Stimulated activated CD8-positive, alpha-beta memory T cell treated with anti-CD3 and anti-CD28 coated beads, Interleukin-4, amount 100 ng/mL, for 1 hour (primary cell): ENCODE measurements at places on chromosomes 4 and X.
A peak's percentile ranks its signal among the peaks of the same experiment; 100 is the strongest.

DNA sequence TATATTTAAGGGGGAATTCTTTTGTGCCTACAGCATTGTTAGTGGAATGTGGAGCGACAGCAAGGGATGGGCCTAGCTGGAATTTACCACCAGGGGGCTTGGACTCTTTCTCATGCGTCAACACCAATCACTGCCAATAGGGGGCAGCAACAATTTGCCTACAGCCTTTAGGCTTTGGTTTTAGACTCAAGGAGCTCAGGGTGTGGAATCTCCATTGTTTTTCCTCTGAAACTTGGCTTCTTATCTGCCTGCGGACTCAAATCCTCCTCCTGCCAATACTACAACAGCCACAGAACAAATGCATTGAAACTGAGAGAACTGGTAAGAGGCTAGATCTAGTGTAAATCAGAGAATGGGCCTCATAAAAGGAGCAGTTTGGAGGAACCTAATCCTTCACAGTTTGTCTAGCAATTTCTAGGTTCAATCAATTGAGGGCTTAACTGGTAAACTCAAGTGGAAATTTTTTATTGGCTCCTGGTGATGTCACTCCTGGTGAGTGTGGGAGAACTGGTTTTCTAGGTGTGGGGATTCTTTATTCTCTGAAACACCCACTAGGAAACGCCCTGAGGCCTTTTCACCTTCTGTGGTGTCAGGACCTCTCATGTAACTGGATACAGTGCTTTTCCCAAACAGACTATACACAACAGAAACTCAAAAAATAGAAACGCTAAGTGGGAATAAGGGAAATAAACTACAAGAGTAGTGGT, 27.9 kb upstream of the TMSB4X start:
- peak; percentile 55 for DNase-seq

GRCh38 chr4:14800977-14801376, 201.3 kb upstream of the CPEB2 start:
- no peak for DNase-seq

DNA sequence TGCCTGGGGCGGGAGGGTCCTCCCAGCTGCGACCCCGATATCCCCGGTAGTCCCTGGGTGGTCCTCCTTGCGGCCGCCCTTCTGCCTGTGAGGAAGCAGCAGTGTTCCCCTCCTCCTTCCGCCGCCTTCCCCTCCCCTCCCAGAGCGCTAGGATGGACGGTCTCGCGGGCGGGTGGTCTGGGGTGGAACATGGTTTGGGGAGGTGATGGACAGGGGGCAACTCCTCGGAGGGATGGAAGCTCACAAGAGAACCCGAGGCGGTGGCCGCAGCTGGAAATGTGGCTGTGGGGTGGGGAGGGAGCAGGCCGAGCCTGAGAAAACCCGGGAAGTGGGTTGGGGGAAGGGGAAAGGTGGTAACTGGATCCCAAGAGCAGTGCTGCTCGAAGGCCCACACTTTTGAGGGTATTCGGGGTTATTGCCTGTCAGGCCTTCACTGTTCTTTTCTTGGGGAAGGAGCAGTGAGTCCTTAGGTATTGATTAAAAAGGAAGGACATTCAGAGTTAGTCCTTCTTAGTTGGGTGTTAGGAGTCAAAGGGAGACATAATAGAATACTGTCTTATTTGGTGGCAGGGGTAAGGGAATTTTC, 581 bp downstream of the UBE2K start:
- DNase-seq = peak; percentile 13

DNA sequence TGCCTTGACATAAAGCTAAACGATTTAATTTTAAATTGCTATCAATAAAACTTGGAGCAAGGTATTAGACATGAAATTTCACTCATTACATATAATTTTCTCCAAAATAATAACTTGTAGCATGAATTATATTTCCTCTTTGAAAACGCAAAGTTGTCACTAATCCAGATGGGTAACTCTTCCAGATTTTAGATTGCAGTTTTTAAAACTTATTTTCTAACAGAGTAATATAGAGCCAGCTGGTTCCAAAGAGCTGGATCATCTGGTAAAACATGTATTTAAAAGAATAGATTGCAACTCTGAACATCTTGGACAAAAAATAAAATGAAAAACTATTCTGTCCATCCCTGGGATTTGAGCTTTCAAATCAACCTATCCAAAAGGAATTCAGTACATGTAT, 238.2 kb upstream of the INTU start:
- no peak for DNase-seq

GRCh38 chr4:86939729-86940575, 5.1 kb downstream of the AFF1 start:
- no peak for DNase-seq

DNA sequence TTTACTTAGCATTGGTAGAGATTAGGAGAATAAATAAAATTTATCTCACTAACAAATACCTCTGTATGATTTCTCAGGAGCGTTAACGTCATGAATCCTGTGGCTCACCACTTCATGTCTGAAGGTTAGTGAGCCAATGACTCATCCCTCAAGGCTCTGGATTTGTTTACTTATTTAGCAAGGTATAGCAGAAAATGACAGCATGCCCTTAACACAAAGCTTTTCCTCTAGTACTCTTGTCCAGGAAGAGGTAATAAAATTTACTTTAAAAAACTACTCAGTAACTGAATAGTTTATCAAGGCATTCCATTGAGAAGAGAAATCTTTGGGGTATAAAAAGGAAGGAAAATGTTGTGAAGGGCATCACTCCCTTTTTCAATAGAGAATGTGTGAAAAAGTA, 823.8 kb downstream of the CCSER1 start:
- DNase-seq = no peak

GRCh38 chrX:39716401-39716800, 381.4 kb downstream of the BCOR start:
- DNase-seq = no peak

DNA sequence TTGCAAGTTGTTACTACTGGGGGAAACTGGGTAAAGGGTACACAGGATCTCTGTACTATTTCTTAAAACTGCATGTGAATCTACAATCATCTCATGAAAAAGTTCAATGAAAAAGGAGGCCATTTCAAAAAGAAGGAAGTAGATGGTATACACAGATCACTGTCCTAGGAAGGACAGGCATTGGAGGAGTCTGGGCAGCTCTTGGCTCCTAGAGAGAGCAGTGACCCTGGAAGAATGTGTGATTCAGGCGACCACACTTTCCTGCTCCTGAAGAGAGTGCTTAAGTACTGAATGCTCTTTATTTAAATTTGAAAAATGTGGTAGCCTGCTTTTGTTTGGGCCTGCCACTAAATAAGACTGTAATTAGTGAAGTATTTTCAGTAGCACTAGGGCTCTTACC, 318.1 kb upstream of the CASK start:
- no peak for DNase-seq

- no peak for DNase-seq
These were observed 2.8 kb upstream of the TIFA start for GRCh38 chr4:112288455-112288854.

GRCh38 chr4:38489924-38490639, 173.9 kb upstream of the KLF3 start:
- no peak for DNase-seq

DNA sequence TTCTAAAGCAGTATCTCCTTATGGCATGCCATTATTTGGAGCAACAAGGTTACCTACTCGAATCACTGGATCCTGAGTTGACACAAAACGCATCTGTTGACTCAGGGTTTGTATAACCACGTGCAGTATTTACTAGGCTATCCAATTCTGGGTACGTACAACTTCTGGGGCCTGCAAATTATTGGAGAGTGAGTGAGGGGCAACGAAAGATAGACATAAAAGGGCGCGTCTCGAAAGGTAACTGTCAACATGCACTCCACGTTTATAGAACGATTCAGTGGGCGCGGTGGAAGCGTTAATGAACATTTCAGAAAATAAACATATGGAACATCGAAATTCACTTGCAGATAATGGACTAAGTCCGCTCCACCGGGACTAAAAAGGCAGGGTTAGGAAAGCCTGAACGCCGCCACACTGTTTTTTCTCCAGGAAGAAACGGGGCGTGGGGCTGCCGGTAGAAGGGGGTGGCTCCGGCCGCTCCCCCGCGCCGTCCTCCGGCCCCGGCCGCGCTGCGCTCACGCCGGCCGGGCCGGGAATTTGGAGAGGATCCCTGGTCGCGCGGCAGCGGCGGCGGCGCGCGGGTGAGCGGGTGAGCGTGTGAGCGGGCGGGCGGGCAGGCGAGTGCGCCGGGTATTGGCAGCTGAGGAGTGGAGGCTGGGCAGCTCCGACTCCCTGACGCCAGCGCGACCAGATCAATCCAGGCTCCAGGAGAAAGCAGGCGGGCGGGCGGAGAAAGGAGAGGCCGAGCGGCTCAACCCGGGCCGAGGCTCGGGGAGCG, at the start of gene SMAD1:
Gene SMAD1, plus strand, starts transcription at position 690 of the 778 bp plus-strand sequence. CDS start 32,761 bp downstream, outside the sequence.
- no peak for DNase-seq

DNA sequence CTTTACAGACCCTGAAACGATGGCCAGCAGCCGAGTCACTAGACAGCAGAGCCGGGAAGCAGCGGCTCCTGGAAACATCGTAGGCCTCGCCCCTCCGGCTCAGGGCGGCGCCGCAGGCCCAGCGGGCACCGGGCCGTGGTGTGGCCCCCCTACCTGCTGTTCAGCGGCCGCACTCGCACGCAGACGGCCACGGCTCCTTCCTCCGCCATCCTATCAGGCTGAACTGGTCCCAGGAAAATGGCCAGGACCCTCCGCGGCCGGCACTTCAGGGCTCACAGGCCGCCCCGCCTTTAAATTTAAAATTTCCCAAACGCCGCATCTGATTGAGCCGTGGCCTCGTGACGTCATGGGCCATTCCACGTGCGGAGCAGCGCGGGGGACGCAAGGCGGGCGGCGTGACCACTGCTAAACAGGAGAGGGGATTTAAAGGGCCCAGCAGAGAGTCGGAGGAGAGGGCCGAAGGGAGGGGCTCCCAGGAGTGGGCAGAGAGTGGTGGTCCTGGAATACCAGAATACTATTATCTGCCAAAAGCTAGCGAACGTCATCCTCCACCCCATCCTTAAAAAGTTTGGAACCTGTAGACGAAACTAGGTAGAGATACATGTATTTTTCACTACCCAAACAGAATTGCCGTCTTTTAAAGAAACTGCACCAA, at the start of gene CENPE:
Gene CENPE, minus strand, starts transcription at position 233 of the 655 bp plus-strand sequence. Its CDS starts 24 bp downstream, at position 209.
- peak; percentile 69 for DNase-seq

GRCh38 chrX:119552508-119552907, 12.7 kb downstream of the STEEP1 start:
- no peak for DNase-seq

GRCh38 chr4:173169178-173169427, 492 bp downstream of the GALNT7 start:
- DNase-seq = no peak

DNA sequence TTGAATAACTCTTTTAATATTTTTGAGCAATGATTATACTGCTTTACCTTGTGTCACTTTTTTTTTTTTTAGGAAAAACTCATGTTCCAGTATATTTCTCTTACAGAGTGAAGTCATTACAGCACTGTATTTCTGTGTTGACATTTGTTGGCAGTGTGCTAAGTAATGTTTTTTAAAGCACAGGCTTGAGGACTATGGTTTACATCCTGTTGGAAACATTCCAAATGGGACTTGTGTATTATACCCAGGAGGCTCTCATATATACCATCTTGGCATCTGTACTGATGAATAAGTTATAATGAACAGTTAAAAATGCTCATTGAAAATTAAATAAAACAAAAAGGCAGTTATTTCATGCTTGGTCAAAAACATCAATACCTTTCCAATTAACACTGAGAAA, 33.8 kb downstream of the CEP44 start:
- DNase-seq = no peak

DNA sequence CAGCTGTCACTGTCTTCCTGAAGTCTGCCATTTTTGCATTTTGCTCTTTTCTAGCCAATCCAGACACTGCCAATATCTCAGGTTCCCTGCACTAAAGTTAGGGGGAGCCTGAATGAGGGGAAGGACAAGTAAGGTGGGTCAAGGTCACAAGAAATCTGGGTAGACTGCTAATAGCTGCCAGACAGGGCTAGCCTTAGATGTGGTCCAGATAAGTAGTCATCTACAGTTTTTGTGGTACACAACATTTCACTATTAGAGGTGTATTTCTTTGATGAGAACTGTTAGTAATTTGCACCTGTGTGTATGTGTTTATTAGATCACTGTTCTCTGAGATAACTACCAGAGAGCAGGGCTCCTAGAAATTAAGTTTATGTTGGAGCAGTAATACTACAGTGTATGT, 9.4 kb downstream of the LHFPL1 start:
- DNase-seq = no peak
